ENCODE measurements at places on chromosomes 1 and 21.

GRCh38 chr1:178530502-178530901, 17.6 kb downstream of the TEX35 start:
- DNase-seq, result no peak

- peak; percentile 57 for DNase-seq
Observed at GRCh38 chr1:113391649-113392271, 1.4 kb downstream of the MAGI3 start.

- no peak for DNase-seq
Observed at GRCh38 chr1:53288790-53289429, 39.0 kb downstream of the LRP8 start.

DNA sequence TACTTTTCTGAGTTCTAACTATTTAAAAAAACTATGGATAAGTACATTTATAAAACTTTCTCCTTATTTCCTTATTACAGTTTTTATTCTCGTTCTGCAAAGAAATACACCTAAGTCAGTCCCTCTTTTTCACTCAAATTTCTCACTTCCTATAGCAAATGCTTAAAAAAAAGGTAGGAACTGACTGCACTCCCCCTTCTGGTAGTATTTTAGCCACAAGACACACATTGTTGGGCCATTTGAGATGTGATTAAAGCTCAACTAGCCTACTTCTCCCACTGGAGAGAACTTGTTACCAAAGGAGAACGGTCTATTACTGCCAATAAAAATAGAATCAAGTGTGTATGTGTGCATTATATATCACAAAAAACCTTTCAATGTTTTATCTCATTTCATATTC, 521.9 kb upstream of the PRMT6 start:
- no peak for DNase-seq

- DNase-seq, result peak; percentile 83
Observed at GRCh38 chr1:182615468-182616129, 11.4 kb upstream of the RGS16 start.

- DNase-seq, result no peak
Observed at GRCh38 chr1:13586001-13586400, 2.4 kb downstream of the PDPN start.

DNA sequence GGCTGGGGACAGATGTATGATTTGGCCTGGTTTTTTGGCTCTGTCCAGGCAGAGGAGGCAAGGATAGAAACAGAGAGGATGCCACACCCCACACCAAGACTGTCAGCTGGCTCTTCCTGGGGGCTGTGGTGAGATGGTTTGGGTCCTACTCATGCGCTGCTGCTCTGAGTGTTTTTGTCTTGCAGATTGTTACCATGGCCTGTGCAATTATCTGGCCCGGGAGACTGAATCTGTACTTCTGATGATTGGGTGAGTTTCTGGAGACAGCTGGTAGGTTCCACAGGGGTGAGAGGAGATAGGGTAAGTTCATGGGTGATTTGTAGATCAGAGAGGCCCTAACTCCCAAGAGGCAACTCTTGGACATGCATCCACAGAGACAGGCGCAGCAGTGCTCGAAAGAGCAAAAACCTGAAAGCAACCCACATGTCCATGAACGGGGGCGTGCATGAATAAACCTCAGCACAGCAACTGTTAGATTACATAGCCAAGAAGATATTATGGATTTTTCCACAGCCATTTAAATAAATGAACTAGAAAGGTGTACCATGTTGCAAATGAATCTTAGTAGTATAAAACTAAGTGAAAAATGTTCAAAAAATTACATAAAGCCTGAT, 17.8 kb downstream of the AADACL4 start:
- no peak for DNase-seq

DNA sequence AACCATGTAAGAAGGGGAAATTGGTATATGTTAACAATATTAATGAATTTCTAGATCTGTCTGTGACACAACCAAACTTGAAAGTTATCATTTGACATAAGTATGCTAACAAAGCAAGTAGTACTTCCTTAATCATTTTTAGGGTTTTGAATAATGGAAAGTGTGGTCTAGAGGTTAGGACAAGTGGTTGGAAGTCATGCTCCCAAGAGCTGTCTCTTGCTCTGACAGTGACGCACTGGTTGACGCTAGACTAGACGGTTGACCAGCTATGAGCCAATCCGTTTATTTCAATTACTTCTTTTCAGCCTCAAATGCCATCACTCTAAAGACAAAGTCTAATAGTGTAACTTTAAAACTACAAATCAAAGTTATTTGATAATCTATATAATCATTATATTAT, 20.7 kb upstream of the RGS1 start:
- DNase-seq, result no peak

DNA sequence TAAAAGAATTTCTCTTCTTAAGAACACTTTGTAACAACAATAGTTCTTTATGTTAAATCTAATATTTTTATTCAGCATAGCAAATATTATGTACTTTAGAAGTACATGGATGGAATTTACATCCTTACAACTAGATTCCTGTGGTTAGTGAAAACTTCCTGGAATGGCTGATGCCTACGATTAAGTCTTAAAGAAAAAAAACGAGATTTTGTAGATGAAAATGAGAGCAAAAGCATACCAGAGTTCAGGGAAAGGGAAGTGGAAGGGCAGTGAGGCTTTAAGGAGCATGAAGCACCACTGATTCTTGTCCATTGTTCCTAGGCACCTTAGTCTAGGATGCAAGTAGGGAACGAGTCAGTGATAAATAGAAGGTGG, 26.7 kb downstream of the CFH start:
- no peak for DNase-seq

GRCh38 chr1:204417074-204417997, 5.7 kb upstream of the PPP1R15B start:
- peak; percentile 58 for DNase-seq

DNA sequence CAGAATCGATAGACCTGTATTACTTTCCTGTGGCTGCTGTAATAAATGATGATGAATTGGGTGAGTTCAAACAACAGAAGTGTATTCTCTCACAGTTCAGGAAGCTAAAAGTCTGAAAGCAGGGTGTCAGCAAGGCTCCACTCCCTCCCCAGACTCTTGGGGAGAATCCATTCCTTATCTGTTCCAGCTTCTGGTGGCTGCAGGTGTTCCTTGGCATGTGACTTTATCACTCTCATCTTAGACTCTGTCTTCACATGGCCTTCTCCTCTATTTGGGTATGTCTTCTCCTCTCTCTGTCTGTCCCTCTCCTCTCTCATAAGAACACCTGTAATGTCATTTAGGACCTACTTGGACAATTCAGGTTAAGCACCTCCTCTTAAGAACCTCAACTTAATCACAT, 44.1 kb upstream of the SLC2A1 start:
- no peak for DNase-seq

- DNase-seq, result no peak
Observed at GRCh38 chr1:20190256-20191160, 4.2 kb upstream of the PLA2G2C start.

- DNase-seq, result peak; percentile 11
Observed at GRCh38 chr1:181178241-181178879, 89.9 kb downstream of the IER5 start.
